Fibroblast of the conjunctiva (primary cell): ENCODE measurements at places on chromosomes 12 and 14.

DNA sequence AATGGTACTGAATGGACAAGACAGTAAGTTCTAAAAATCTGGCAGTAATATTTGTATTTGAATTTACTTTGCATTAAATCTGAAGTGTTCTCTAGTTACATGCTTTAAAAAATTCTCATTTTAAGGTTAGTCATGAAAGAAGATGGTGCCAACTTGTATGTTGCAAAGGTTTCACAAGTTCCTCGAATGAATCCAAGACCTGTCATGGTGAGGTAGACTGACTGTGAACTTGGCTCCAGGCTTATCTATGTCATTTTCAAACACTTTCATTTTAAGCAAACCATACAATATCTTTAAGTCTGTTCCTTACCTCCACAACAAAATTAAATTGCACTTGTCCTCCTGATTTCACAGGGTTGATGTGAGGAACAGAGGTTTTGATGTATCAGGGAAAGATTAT lies 23.4 kb downstream of the CLEC2D start:
- DNase-seq, result no peak

GRCh38 chr12:124737040-124737419 lies 126.6 kb downstream of the SCARB1 start:
- DNase-seq, result no peak

DNA sequence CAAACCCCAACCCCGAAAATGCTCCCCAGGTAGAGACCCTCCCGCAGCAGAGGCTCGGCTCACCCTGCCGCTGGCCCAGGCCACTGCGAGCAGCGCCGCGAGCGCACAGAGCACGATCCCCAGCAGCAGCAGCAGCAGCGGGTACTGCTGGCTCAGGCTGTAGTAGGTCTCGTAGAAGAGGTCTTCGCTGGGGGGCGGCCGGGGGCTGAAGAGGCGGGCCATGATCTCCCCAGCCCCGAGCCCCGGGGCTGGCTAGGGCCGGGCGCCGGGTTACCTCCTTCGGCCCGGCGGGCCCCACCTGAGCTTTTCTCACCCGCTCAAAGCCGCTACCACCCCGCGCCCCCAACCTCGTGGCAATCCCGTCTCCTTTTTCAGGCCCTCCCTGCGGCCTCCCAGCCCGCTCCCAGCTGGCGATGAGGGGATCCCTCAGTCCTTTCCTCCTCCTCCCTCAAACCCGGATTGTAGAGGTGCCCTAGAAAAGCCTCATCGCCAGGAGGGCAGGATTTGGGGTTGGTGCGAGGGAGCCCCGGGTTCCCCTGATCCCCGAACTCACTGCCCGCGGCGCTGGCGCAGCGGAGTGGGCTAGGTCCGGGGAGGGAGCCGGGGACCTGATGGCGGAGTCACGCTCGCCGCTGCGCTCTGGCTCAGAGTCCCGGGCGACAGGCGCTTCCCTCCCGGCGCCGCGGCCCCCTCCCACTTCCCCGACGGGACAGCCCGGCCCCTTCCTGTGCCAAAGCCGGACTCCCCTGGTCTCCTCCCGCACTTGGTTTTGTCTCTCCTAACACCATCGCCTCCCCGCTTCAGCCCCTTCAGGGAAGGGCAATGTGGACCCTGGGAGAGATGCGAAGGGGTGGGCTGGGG lies at the start of gene ADCY4:
ADCY4 (minus strand) TSS at position 641 of the 861 bp plus-strand sequence; CDS start at position 222, 419 bp downstream.
- no peak for DNase-seq

GRCh38 chr14:23399591-23399990 lies 8.5 kb downstream of the MYH6 start:
- no peak for DNase-seq

GRCh38 chr14:65332141-65332871 lies 80.2 kb upstream of the FUT8 start:
- DNase-seq, result no peak

DNA sequence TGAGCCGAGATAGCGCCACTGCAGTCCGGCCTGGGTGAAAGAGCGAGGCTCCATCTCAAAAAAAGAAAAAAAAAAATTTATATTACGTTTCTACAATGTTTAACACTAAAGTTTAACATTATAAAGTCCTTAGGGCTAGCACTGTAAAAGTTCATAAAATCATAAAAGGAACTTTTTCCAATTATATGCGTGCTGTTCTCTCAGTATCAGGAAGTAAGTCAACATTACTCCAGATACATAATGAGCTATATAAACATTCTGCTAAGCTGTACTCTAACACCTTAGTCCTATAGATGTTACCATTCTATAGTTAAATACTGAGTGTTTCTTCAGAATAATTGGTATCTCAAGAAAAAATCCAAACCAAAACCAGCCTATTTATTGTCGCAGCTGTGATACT lies 32.6 kb downstream of the SLC41A2 start:
- no peak for DNase-seq

- no peak for DNase-seq
Measured at GRCh38 chr14:104224506-104225277, 86.3 kb downstream of the KIF26A start.

GRCh38 chr14:24612196-24612595 lies 2.7 kb upstream of the GZMH start:
- DNase-seq, result no peak

DNA sequence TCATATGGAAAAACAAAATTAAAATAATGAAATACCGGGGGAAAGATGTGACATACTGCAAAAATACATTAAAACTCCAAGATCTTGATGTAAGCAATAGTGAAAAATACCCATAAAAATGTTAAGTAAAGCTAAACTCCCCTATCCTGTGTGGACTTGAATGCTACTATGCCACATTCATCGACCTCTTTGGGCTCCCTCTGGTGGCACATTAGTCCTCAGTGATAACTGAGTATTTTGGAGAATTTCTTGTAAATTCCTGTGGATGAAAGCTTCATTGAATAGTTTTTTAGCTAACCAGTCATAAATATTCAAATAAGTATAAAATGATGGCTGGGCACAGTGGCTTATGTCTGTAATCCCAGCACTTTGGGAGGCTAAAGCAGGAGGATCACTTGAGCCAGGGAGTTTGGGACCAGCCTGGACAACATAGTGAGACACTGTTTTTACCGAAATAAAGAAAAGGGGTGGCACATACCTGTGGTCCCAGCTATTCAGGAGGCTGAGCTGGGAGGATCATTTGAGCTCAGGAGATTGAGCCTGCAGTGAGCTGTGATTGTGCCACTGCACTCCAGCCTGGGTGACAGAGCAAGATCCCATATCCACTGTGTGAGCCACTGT lies 42.4 kb upstream of the SGPP1 start:
- DNase-seq, result peak; percentile 36

DNA sequence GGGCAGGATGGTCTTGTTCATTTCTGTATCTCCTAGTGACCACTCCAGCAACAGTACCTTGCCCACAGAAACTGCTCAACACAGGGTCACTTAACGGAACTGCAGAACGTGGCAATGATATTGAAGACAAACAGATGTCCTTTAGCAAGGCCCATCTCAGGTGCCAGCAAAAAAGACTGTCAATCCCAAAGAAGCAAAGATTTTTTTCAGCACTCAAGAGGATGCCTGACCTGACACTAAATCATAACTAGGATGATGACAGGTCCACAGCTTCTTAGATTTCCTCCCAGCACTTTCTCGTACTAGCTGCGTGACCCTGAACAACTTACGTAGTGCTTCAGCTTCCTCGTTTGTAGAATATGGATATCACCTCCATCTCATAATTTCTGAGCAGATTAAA lies 39.4 kb downstream of the ATP2B1 start:
- no peak for DNase-seq

DNA sequence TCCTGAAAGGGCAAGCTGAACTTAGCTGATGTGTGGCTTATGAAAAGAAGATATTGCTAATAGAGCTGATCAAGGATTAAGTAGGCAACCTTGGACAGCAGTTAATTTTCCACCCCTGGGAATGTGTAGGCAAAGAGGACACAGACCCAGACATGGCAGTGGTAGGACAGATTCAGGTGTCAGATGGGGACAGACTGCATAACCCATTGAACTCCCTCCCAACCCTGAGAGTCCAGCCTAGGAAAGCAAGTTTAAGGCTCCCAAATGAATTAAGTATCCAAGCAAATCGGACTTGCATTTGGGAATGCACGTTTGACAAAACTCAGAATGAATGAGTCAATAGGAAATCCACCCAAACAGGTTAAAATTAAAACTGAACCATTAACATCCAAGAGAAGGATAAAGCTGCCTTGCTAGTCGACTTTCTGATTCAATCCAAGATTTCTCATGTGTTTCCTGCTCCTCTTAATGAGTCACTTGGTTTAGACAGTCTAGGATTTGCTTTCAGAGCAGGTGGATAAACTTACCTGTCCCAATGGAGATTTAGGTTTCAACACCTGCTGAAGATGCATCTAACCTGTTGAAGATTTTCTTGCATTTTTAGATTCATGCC lies 385.4 kb downstream of the CCDC91 start:
- no peak for DNase-seq
